ENCODE measurements at places on chromosomes 6 and 20.

- DNase-seq: peak; percentile 47
These were observed 5.6 kb downstream of the SRSF3 start for GRCh38 chr6:36599791-36600209.

DNA sequence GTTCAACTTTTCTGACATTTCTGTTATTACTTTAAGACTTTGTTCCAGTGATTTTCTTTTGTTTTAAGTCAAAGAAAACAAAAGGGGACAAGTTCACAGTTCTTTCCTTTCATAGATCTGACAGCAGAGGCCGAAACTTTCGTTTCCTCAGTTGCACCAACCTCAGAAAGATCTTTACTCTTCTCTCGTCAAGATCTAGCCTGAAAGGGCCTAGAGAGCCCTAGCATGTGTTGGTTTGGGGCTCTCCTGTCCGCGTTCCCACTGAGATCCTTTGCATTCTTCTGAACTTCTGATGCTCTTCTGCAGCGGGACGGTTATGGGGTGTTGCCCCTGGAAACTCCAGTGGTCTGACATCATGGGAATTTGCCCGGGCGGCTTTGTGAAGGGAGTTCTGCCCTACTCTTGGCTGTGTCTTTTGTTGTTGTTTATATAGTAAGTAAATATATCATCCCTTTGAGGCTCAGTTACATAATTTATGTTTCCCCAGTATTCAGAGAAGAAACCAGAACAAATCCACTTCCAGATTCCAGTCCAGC lies 129.1 kb downstream of the SASH1 start:
- no peak for DNase-seq

- DNase-seq: no peak
These were observed 44.9 kb upstream of the CEP85L start for GRCh38 chr6:118696271-118696670.

GRCh38 chr6:159229651-159230051 lies 60.5 kb downstream of the FNDC1 start:
- no peak for DNase-seq

DNA sequence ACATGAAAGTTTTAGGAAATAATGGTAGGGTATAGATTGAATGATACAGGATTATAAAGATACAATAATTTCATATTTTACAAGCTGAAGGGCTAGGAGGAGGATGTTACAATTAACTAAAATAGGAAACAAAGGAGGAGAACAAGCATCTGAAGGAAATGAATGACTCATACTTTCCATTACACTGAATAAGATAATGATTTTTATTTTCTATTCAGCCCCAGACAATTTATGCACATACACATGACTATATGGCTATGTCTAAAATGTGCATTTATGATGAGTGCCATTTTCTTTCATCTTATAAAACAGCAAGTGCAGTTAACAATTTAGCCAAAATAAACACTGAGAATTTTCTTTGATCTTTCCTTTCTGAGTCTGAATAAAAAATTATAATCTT lies 994.6 kb upstream of the ADGRB3 start:
- DNase-seq: no peak

DNA sequence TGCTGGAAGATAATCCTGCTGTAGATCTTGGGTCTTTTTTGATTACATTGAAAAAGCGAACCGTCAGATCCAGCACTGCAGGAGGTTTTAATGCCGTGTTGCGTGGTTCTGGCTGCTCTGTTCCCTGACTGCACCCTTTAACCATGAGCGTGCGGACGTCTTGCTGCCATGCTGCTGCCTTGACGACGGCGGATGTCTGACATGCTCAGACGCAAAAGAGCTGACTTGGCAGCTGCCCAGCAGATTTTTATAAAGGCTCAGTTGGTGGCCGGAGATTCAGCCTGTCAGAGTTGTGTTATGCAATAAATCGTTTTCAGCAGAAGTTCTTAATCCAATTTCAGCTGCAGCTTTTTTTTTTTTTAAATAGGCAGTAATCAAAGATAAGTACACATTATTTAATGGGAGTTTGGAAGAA lies 119.4 kb downstream of the JARID2 start:
- peak; percentile 82 for DNase-seq

DNA sequence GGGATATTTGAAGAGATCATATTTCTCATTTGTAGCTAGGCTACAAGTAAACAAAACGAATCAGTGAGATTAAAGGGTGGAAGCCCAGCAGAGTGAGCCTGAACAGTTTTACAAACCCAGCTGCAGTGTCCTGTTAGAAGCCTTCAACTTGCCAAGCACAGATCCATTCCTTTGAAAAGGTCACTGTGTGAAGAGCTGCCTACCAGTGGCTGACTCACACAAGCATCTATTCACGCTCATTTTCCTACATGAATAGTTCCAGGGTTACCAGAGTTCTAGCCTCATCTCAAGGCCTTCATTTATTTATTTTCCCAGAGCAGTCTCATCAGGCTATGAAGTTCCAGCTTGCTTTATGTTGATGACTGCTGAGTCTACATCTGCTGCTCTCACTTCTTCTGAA lies 25.7 kb upstream of the MLIP start:
- DNase-seq: no peak

DNA sequence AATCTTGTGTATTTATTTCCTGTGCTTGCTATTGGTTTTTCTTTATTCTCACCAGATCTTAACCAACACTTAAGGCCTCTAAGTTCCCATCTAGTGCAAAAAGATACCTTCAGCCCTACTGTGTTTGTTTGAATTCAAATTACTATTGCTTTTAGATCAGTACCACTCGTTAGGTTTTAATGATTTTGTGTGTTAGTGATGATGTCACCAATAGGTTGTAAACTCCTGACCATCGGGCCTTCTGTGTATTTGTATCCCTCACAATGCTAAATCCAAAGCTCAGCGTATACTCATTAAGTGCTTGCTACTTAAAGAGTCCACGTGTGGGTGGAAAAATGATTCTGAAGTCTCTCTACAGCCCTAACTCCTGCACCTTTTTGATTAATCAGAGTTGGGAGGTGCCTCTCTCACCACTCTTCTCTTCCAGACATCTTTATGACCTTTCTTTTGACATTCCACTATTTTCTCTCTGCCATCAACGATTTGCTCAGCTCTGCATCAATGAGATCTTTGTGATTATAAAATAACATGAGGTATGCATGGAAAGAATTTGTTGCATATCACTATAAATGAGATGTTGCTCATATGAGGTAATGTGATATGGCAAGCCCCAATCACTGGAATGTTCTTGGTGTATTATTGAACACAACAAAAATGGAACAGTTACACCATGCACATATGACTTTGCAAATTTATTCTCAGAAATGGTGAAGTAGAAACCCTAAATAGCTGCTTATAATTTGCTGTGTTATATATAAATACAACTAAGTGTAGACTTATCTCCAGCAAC lies 55.1 kb upstream of the LAMA2 start:
- DNase-seq: no peak

DNA sequence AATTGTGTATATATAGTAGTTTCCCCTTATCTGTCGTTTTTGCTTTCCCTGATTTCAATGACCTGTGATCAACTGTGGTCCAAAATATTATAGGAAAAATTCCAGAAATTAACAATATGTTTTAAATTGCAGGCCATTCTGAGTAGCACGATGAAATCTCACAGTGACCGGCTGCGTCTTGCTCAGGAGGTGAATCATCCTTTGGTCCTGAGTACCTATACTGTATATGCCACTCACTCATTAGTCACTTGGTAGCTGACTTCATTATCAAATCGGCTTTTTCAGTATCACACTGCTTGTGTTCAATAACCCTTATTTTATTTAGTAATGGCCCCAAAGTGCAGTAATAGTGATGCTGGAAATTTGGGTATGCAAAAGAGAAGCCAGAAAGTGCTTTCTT lies 728.3 kb upstream of the EYS start:
- DNase-seq: no peak

GRCh38 chr6:68633972-68634725 lies 933 bp upstream of the ADGRB3 start:
- no peak for DNase-seq

- DNase-seq: no peak
These were observed 41.3 kb downstream of the TAF8 start for GRCh38 chr6:42091718-42092023.

GRCh38 chr20:44460795-44461141 lies 14.9 kb upstream of the TTPAL start:
- DNase-seq: peak; percentile 78

DNA sequence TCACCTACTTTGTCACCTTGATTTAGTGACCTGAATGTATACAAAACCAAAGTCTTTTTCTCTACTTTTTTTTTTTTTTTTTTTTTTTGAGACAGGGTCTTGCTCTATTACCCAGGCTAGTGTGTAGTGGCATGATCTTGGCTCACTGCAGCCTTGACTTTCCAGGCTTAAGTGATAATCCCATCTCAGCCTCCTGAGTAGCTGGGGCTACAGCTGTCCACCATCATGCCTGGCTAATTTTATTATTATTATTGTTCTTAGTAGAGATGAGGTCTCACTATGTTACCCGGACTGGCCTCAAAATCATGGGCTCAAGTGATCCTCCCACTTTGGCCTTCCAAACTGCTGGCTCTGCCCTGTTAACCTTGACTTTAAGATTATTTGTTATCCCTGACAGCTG lies 37.5 kb downstream of the CRISP2 start:
- no peak for DNase-seq

GRCh38 chr6:36025932-36026327 lies 1.5 kb upstream of the SLC26A8 start:
- DNase-seq: no peak

- DNase-seq: no peak
These were observed 353.9 kb downstream of the CDH4 start for GRCh38 chr20:61605862-61606557.

DNA sequence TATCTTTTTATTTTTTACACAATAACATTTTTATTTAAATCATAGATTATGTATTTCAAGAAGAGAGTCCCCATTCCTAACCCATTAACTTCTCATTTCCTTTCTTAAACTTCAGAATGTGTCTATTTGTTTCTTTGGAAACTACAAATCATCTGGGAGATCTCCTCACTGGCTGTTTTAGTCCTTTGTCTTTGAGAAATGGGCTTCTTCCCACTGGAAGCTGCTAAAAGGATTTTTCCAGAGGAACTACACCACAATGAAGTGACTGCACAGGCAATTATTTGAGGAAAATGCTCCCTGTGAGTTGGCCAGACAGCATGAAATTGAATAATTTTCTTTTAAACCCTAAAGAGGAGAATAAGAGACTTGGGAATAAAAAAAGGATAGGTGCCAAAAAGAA lies 119.1 kb downstream of the TENT5A start:
- DNase-seq: no peak

DNA sequence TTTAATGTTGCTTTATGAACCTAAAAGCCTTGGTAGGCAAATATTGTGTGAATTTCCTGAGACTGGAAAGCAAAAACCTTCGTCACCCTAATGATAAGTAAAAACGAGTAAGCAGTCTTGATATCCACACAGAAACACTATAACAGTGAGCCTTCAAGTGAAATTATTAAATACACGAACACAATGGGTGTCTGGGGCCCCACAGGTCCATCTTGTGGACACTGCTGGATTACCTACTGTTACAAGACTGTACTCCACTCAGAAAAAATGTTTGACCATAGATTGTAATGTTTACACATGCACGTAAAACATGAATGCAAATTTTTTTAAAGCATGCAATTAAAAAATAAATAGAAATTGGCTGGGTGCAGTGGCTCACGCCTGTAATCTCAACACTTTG lies 466.9 kb downstream of the CD83 start:
- no peak for DNase-seq

DNA sequence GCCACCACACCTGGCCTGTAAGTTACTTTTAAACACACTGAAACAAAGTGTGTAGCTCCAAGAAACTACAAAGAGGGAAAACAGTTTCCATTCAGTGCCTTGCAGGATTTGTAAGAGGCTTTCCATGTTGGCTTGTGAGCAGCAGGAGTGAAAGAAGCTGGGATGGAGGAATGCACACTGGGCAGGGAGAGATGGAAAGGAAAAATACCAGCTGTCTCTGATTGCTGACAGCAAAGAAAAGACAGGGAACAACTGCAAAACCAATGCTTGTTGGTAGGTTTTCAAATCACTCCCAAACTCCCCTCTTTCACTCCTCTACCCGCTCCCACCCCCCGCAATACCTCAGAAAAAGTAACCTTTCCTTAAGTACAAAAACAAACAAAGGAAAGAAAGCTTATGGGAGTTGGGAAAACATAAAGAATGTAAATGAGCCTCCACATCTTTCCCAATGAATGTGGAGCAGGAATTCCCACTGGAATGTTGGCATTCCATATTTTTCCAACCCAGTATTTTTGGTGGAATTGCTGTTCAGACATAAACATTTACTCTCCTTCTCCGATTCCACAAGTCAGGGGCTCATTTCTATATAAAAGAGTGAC lies 166.1 kb downstream of the THBS2 start:
- DNase-seq: no peak

DNA sequence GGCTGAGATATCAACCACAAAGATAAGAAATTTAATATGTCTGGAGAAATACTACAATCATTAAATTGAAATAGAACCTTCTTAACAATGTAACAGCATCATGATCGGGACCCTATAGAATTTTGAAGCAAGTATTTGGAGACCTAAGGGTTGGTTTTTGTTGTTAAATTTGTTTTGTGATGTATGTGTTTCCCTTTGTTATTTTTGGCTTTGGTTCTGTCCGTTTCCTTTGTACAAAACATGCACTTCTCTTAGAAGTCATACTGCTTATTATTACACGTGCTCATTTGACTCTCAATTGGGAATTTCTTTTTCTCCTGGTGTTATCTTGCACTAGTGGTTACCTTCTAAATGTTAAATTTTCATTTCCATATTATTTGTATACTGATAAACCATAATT lies 4.0 kb upstream of the PLN start:
- DNase-seq: no peak

- no peak for DNase-seq
These were observed 70.2 kb upstream of the BEND3 start for GRCh38 chr6:107185391-107185970.

- no peak for DNase-seq
These were observed 49.2 kb upstream of the FOXC1 start for GRCh38 chr6:1560281-1561058.

- DNase-seq: no peak
These were observed 88.1 kb upstream of the TGM3 start for GRCh38 chr20:2207770-2208097.

- DNase-seq: no peak
These were observed at the start of gene COL21A1 for GRCh38 chr6:56246881-56247653. TSS of gene COL21A1 (minus strand) at chr6:56247580. CDS start at chr6:56182618, 64,962 bp downstream.

DNA sequence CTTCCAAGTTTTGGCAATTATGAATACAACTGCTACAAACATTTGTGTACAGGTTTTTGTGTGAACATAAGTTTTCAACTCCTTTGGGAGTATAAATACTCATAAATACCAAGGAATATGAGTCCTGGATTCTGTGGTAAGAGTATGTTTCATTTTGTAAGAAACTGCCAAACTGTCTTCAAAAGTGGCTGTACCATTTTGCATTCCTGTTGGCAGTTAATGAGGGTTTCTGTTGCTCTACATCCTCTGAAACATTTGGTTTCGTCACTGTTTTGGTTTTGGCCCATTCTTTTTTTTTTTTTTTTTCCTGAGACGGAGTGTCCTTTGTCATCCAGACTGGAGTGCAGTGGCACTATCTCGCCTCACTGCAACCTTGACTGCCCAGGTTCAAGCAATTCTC lies 8.5 kb downstream of the AP5S1 start:
- no peak for DNase-seq

- DNase-seq: no peak
These were observed 56.9 kb downstream of the SYNJ2 start for GRCh38 chr6:158038291-158039177.
